ENCODE measurements at places on chromosomes 3 and 15.

DNA sequence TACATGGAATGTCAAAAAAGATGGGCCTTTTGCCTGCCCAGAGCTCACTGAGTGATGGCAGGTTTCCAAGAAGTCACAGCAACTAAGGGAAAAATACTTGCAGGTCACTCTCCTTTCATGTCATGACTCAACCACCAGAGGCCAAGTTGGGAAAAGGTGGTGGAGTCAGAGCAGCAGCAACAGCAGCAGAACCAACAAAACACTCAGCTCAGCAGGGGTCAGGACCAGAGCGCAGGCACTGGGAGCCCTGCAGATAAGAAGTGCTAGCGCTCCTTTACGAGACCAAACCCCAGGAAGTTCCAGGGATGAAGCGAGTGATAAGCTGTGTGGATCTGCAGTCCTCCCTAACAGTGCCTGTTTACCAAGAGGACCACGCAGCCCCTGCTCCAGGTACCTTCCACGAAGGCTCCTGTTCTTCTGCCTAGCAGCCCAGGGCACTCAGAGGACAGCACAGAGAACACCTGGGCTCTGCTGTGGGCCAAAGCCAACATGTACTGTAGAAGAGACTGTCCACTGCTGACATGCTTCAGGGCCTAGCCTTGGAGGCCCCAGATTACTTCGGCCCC, 26.0 kb downstream of the POC1A start:
- DNase-seq = no peak

GRCh38 chr15:98714922-98715321, 66.6 kb downstream of the IGF1R start:
- no peak for DNase-seq

DNA sequence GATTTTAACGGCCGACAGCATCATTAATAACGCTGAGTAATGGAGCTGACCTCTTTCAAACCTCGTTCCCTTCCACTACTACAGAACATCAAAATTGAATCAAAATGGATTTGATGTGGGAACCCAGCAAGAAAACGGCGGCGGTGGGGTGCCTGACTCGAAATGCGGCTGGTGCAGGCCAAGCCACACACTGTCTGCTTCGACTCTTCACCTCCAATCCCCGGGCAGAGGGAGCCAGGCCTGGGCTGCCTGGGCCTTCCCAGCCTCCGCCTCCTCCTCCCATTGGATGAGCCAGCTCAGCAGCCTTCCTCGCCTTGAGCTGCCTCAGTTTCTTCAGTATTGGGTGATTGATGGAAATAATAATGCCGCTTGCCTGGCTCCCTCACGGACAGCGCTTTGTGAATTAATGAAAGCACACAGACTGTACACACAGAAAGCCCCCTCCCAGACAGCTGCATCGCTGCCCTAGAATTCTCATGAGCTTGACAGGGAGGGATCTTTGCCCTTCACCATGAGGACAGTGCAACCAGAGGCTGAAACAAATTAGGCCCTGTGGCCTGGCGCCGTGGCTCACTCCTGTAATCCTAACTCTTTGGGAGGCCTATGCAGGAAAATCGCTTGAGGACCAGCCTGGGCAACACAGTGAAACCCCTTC, 11.4 kb upstream of the MEGF11 start:
- DNase-seq = no peak

- DNase-seq = no peak
Measured at GRCh38 chr15:68315495-68316031, 38.0 kb downstream of the FEM1B start.

DNA sequence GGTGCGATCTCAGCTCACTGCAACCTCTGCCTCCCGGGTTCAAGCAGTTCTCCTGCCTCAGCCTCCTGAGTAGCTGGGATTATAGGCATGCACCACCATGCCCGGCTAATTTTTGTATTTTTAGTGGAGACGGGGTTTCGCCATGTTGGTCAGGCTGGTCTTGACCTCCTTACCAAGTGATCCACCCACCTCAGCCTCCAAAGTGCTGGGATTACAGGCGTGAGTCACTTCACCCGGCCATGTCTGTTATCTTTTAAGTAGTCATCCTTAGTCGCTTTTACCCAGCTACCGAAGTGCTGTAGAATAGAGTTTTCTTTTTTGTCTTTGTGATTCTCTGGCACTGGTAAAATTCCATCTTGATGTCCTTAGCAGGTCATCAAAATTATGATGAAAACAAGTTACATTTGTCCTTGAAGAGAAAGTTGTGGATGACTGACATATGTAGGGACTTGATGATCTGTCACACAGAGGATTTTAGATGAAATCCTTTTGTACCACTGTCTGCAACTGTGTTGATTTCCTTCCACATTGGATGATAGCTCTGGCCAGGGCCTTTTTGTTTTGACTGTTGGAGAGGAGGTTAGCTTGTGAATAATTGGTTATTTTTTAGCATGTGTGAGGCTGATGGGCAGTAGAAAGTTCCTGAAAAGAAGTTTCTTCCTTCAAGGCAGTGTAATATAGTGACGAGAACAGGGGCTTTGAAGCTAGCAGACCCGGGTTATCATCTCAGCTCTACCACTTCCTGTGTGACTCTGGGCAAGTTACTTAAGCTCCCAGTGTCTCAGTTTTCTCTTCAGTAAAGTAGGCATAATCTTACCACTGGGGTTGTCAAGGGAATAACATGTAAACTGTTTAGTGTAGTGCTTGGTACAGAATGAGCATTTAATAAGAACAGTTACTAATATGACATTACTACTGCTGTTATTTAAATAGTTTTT, 18.8 kb downstream of the ATG7 start:
- DNase-seq = peak; percentile 17

DNA sequence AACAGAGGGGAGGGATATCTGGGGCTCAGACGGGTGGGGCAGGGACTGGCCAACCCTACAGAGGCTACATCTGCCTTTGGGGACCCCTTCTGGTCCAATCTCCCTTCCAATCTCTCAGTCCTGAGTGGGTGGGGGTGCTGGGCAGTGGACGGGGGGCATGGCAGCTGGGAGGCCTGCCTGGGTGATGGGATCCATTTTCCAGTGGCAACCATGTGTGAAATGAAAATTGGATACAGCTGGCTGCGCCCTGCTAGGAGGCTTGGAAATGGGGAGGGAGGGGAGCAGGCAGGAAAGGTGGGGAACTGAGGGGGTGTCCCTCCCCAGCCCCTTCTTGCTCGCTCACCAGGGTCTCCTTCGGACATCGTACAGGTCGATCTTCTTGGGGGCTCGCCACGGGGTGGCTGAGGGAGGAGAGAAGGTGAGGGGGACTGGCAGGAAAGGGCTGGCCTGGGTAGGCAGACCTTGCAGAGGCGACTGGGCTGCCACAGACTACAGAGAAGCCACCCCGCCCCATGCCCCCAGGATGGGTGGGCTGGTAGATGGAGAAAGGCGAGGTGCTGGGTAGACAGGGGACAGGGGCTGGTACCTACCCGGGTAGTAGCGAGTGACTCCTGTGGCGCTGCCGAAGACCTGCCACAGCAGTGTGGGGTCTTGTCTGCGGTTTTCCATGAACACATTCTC, 21.2 kb upstream of the TMEM115 start:
- DNase-seq = no peak

GRCh38 chr15:74950078-74950908, 6.3 kb downstream of the RPP25 start:
- DNase-seq = peak; percentile 63

- no peak for DNase-seq
Measured at GRCh38 chr3:54443561-54444161, 321.3 kb downstream of the CACNA2D3 start.

- no peak for DNase-seq
Measured at GRCh38 chr15:59741274-59741906, 52.3 kb upstream of the BNIP2 start.

- no peak for DNase-seq
Measured at GRCh38 chr3:25540273-25540672, 112.2 kb downstream of the RARB start.

DNA sequence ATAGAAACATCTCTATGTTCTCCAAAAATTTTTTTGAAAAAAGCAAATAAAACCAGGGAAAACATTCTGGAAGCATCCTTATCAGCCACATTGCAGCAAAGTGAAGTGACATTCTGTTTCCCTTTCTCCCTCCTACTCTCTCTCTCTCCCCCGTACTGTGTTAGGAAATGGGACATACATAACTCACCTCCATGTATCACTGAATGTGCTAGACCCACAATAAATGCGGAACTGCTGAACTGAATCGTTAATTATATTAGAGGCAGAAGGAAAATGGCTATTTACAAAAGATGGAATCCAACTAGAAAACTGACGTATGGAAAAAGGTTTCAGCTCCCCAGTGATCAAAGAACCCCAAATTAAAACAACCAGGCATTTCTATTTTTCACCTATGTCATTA, 129.8 kb downstream of the MINAR1 start:
- no peak for DNase-seq

- no peak for DNase-seq
Measured at GRCh38 chr3:141432904-141433303, 53.9 kb upstream of the RASA2 start.

- DNase-seq = no peak
Measured at GRCh38 chr3:71355037-71355436, 228.5 kb downstream of the FOXP1 start.

DNA sequence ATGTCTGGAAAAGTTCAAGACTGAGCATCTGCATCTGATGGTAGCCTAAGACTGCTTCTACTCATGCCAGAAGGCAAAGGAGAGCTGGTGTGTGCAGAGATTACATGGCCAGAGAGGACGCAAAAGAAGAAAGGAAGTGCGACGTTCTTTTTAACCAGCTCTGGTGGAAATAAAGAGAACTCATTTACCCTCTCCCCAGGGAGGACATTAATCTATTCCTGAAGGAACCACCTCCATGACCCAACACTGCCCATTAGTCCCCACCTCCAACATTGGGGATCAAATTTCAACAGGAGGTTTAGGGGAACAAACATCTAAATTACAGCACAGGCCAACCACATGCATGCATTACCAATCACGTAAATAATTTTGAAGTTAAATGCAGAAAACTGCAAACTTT, 1.5 kb upstream of the NCK1 start:
- DNase-seq = no peak

DNA sequence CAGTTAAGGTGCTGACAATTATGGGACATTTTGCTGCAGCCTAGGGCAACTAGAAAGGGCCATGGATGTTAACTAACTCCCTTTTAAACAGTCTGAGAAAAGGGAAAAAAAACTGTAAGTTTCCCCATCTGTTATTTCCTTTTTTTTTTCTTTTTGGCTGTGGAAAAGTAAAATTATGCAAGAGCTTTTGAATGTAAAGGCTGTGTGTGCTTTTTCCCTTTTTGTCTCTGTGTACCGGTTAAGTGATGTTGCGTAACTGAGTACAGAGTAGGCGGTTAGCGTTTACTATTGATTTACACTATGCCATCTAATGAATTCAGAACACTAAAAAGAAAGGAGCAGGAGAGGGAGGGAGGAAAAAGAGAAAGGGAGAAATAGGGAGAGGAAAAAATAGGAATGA, 403.6 kb downstream of the TIGIT start:
- DNase-seq = no peak

DNA sequence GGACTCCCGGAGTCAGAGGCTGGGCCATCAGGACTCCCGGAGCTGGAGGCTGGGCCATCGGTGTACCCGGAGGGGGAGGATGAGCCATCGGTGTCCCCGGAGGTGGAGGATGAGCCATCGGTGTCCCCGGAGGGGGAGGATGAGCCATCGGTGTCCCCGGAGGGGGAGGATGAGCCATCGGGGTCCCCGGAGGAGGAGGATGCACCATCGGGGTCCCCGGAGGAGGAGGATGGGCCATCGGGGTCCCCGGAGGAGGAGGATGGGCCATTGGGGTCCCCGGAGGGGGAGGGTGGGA, 719 bp downstream of the MAGEL2 start:
- DNase-seq = no peak

DNA sequence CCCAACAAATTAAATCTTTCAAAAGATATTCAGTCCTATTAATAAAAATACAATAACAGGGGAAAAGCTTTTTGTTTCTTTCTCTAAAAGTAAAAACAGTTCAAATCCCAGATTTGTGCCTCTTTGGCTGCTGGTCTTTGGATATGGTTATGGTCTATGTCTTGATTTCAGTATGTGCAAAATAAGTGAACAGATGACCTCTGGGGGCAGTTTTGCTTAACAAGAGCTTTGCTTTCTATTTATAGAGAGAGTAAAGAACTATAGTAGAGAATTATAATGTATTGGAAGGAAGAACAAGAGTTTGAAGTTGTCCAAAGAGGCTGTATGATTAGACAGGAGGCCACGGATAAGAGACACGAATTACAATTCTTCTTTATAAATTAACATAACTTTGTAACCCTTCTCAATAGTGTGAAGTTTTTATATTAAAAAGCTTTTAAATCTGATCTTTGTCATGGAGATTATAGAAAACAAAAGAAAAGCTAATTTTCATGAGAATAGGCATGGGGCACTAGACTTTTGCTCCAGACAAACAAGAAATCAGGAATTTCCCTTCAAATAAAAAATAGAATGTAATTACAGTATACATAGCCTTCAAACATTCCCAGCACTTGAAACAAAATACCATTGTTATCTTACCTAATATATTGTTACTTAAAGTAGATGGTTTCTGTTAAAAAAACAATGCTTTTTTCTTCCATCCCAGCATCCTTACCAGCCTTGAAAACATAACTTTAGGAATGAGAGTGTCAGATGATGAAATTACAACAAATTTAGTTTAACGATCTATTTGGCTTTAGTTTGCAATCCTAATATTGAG, 432.7 kb upstream of the ARHGEF26 start:
- no peak for DNase-seq

DNA sequence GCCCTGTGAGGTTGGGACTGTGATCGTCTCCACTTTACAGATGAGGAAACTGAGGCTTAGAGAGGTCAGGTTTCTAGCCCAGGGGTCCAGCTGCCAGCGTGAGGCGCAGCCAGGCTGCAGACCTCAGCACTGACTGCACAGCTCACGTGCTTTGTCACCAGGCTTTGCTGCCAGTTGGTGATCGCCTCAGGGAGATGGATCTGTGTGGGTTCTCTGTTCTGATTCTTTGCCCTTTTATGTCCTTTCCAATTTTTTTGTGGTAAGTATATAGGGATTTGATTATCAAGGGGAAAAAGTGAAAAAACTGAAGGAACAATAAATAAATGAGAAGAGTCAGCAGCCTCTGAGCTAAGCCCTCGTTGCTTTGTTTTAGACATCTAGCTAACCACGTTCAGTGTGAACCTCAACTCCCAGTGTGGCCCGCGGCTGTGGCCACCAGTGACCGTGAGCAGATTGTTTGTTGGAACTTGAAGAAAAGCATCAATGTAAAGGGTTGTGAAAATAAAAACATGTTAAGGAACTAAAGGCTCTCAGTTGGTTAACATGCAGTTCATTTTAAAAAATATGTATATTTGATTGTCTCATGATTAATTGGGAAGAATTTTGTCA, 117.6 kb downstream of the PDE8A start:
- DNase-seq = no peak

- DNase-seq = no peak
Measured at GRCh38 chr3:145899241-145899640, 261.7 kb downstream of the PLOD2 start.
